SIG-M5 (cell line): ENCODE measurements at places on chromosomes 16 and 17.

- DNase-seq, result no peak
These were observed 7.4 kb downstream of the ZACN start for GRCh38 chr17:76086384-76086783.

DNA sequence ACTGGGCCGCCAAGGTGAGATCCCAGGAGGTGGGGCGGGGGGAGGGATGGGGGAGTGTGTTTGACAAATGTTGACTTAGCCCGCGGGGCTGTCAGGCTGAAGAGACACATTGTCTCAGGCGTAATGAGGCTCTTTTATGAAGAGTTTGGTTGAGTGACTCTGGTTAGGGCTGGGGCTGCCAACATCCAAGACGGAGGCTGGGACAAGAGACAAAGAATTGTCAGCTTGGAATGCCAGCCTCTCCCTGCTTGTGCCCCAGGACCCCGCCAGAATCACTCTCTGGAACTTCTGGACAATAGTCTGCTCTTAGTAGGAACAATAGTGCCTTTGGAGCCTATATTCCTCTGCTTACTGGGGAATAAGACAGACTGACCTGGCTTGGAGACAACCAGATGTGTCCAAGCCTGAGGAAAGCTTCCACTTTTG lies 24.0 kb downstream of the PCTP start:
- no peak for DNase-seq

DNA sequence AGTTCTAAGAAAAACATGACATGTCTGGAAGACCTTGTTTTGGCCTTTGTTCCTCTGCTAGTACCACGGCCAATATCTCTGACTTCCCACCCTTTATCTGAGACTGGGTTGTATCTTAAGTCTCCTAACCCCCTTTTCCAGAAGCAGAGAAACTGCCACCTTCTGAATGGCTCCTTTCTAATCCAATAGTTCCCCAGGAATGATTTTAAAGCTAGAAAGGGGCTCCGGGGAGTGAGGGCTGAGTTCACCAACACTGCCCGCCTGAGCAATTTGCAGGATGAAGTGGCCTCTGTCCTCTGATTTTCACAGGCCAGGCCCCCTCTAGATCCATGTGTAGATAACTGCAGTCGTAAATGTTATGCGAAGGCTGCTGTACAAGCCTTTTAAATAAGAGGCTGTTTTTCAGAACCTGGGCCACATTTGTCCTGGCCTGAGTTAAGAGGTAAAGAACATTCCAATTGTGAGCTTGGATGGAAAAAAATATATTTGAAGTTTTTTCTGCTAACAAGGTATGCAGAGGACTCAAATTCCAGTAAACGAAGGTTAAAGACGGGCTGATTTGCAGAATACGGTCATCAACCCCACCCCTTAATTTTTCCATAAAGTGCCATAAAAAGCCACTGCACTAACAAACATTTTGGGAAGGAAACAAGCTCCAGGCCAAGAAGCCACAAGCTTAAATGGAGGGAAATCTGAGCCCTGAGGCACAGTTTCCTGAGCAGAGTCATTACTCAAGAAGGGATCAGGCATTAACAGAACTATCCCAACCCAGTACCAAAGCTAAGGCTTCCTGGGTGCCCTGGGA lies 117.0 kb upstream of the MAF start:
- DNase-seq, result no peak

DNA sequence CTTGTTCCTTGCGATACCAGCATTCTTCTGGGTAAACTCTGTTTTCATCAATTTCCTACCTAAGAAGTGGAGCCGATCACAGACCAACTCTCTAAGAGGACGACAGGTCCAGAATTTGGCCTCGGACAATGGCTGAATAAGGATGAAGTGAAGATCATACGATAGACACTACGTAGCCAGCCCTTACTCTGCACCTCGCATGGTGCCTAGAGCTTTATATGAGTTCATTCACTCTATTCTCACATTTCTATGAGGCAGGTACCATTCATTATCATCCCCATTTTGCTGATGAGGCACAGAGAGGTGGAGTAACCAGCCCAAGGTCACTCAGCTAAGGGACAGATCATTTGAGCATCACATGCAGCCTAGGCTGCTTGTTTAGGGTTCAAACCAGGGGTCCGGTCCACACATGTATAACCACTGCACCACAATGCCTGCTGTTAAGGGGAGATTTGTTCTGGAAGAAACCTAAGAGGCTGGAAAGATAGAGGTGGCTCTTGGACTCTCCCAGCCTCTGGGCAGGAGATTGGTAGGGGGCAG lies 78.6 kb downstream of the MYH11 start:
- DNase-seq, result no peak

DNA sequence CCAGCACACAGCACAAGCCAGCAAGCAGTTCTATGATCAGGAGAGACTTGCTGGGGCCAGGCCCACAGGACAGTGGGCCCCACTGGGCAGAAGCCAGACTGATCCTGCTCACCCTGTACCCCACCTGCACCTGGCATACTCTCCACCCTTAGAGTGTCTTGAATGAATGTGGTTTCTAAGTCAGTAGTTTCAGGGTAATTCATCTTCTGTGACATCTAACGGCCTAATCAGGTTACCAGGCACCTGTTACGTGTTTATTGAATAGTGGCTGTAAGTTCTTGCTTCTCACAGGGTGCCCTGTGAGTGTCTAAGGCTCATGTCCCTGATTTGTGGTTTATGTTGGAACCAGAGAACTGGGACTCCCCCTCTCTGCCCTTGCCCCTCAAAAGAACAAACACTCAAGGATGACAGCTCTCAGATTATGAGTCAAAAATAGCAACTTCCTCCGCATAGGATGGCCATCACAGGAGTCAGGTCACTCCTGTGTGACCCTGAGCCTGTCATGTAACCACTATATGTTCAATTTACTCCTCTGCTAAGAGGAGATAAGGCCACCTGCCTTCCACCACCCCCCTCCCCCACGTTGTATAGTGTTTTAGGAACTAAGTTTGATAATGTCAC lies 7.0 kb upstream of the OR2C1 start:
- no peak for DNase-seq
